ENCODE measurements at places on chromosomes 3 and 15.

DNA sequence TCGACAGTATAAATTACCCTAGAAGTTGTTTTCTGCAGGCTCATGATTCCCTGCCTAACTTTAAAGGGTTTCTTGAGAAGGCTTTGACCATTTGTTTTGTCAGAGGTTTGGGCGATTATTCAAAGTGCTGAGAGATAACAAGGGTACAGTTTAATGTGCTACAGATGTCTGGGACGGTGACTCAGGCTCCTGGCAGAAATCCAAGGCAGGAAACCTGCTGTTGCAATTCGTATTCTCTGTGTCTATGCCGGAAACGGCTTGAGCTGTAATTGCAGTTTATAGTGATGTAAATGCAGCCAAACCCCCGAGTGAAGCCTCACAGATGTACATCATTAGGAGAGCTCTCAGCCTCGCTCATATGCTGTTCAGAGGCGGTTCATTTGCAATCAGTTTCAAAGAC lies 65.6 kb downstream of the SYNPR start:
- peak; percentile 99 for DNase-seq

GRCh38 chr3:167851171-167851570 lies 115.7 kb downstream of the SERPINI1 start:
- no peak for DNase-seq

DNA sequence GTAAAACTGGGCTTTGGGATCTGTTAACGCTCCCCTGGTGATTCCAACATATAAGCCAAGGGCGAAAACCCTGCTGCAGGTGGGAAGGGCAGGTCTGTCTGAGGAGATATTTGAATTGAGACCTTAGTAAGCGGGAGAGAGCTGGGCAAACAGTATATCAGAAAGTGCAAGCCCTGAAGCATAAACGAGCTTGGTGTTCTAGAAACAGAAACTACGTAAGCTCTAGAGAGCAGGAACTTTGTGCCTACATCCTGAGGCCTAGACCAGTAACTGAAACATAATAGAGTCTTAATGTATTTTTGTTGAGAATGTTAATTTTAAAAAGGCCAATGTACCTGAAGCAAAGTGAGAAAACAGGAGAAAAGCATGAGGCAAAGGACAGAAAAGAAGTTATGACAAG lies 62.9 kb upstream of the FSIP1 start:
- no peak for DNase-seq

GRCh38 chr3:155640098-155640497 lies 104.8 kb downstream of the PLCH1 start:
- DNase-seq = no peak

DNA sequence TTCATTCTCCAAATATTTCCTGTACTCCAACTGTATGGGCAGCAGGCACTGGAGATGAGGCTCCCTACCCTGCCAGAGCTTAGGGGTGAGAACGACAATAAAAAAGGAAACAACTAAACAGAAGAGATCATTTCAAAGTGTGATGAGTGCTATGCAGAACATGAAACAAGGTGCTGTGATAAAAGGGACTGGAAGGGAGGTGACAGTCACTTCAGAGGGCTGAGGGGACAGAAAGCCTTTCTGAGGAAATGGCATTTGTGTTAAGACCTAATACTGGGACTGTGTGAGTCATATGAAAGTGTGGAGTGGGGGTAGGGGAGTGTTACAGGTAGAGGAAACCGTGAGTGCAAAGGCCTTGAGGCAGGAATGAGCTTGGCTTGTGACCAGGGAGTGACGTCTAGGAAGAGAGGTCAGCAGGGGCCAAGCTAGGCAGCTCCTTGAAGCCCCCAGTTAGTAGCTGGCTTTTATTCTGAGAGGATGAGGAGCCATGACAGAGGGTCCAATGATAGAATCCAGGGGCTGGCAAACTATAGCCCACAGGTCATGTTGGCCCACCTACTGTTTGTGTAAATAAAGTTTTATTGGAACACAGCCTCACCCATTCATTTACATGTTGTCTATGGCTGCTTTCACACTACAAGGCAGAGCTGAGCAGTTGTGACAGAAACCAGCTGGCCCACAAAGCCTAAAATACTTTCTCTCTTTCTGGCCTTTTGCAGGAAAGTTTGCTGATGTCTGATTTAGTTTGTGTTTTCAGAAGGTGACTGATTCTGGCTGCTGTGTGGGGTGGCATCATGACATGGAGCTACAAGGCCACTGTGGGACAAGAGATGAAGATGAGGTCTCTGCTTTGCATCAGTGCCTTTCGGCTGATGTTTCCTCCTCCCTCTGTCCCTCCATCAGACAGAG lies 56.6 kb downstream of the LSM3 start:
- DNase-seq = no peak

- DNase-seq = no peak
Observed at GRCh38 chr15:91499774-91500383, 353.6 kb upstream of the SLCO3A1 start.

DNA sequence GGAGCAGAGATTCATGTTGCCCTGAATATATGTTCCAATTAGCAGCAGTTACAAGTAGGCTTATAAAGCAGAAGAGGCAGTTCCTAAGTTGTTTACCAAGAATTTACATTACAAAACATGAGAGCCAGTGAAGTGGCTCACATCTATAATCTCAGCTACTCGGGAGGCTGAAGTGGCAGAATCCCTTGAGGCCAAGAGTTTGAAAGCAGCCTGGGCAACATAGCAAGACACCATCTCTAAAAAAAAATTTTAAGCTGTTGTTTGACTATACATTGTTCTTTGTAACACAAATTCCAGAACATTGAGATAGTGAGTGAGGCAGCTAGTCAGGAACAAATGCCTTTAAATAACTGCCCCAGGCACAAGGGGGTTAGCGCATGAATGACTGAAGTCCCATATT lies 10.3 kb upstream of the ZMAT3 start:
- no peak for DNase-seq

DNA sequence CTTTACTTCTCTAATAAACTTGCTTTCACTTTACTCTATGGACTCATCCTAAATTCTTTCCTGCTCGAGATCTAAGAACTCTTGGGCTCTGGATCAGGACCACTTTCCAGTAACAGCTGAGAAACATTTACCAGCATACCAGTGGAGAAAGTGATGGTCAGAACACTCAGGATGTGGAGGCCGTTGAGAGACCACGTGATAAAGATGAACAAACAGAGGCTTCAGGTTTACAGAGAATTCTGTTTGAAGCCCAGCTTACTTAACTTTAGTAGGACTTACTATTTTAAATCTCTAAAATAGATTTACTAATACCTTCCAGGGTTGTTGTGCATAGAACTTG lies 57.0 kb downstream of the FRMD4B start:
- DNase-seq = no peak

DNA sequence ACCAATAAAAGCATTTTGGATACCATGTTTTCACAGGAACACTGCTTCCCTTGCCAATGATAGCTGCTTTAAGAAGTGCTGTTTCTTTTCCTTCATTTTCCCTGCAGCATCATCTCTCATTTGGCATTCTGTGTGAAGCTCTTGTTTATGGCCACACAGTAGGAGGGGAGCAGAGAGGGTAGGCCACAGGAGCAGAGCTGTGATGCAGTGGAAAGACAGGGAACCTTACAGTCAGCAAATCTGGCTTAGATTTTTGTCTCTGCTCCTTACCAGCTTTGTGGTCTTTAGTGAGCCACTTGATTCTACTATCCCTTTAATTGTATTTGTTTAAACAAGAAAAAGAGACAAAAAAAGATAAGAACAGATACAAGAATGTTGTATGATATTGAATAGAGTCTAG lies 138.7 kb downstream of the RPL22L1 start:
- no peak for DNase-seq

GRCh38 chr3:149968216-149968615 lies 2.5 kb downstream of the PFN2 start:
- DNase-seq = no peak

- DNase-seq = no peak
Observed at GRCh38 chr15:59282515-59283337, 76.1 kb downstream of the LDHAL6B start.

DNA sequence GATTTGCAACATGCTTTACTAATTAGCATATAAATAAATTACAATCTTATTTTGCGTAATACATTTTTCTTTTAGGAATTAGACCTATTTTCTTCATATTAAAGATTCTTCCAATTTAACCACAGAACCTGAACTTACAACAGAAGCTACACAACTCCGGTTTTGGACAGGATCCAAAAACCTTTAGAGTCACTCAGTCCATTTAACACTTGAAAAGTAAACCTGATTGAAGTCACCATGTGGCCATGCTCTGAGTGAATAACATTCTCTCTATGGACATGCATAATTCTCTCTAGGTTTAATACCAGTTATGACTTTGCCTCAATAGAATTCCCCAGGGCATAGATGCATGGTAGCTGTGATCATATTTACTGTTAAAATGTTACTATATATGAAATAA lies 751.0 kb downstream of the VGLL3 start:
- no peak for DNase-seq

DNA sequence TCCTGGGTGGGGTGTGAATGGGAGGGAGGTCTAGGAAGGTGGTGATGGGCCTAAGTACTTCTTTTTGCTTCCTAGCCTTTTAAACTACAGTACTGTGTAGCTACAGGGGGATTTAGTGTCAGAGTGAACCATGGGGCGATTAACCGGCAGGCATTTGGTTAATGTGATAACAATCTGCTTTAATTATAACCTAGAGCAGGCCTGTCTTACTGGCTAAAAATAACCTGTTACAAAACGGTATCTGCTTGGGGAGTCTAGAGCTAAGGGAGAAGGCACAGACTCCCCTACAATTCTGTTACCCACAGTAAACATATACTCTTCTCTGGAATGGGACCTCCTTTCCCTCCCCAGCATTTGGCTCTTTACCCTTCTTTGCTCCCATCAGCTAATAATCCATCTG lies 85.4 kb downstream of the RBPMS2 start:
- no peak for DNase-seq

GRCh38 chr3:65971293-65972252 lies 67.1 kb downstream of the MAGI1 start:
- DNase-seq = no peak

DNA sequence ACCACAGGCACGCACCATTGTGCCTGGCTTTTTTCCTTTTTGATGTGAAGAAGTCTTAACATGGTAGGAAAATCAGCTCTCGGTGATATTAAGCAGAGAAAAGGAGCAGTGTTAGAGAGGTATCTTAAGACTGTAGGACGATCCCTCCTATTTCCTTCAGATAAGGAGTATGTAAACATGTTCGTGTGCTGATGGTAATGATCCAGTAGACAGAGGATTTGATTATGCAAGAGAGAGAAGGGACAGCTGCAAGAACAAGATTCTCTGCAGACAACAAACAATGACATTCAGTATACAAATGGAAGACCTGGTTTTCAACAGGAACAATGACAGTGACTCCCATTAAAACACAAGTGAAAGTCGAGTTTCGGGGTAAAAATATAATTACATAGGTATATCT lies 95.1 kb upstream of the MELTF start:
- DNase-seq = no peak

GRCh38 chr3:12719541-12719940 lies 39.5 kb downstream of the TMEM40 start:
- DNase-seq = no peak

GRCh38 chr3:52193065-52193464 lies 4.9 kb upstream of the ALAS1 start:
- DNase-seq = no peak

DNA sequence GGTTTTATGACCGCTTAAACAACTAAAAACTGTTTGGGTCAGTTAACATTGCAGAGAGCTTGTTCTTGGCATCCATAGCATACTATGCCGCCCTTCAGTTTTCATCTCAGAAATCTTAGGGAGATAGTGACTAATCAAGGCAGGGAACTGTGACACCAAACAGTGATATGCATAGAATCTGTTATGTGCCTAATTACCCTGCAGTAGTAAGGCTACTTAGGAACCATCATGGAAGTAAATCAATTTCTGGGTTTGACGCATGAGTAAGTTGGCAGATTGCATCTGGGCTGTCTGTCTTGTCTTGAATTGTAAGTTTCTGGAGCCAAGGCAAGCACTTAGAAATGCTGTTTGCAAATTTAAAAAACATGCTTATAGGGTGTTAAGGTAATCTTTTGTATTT lies 22.5 kb downstream of the KCTD6 start:
- DNase-seq = no peak

GRCh38 chr3:72347819-72348319 lies 500.4 kb downstream of the SHQ1 start:
- peak; percentile 85 for DNase-seq

GRCh38 chr15:66982250-66982649 lies 83.2 kb upstream of the SMAD3 start:
- no peak for DNase-seq

DNA sequence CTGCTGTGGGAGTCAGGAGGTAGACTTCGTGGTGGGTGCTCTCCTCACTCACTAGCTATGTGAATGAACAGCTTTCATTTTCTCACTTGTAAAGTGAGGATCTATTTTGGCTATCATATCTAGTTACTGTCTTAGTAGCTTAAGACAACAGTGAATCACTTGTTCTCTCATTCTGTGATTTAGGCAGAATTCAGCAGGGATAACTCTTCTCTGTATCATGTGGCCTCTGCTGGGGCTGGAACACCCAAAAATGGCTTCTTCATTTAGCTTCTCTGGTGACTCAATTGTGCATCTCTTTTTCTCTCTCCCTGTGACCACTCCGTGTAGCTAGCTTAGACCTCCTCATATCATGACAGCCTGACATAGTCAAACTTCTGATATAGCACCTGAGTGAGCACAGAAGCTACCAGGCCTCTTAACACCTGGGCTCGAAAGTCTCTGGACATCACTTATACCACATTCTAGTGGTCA lies 68.4 kb downstream of the BFSP2 start:
- DNase-seq = no peak

DNA sequence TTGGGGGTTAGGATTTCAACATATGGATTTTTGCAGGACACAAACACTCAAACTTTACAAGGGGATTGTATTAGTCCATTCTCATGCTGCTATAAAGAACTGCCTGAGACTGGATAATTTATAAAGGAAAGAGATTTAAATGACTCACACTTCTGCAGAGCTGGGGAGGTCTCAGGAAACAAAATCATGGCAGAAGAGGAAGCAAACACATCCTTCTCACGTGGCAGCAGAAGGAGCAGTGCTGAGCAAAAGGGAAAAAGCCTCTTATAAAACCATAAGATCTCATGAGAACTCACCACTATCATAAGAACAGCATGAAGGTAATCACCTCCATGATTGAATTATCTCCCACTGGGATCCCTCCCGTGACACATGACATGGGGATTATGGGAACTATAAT lies 1183.1 kb downstream of the ZPLD1 start:
- no peak for DNase-seq

GRCh38 chr3:124559846-124560574 lies 170.2 kb upstream of the UMPS start:
- DNase-seq = peak; percentile 54

DNA sequence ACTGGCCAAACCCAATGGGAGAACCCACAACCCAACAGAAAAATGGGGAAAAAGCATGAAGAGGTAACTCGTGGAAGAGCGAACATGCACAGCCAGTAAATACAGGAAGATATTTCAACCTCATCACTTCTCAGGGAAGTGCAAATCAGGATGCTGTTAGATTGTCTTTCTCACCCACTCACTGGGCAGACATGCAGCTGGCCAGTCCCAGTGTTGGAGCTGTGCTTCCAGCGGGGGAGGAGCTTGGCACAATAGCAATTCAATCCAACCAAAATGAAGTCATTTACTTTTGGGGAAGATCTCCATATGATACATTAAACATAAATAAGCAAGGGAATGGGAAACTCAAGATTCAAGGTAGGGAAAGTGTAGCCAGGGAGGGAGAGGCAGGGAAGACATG lies 12.1 kb downstream of the WNT7A start:
- no peak for DNase-seq
